ENCODE measurements at places on chromosomes 7 and 10.

- DNase-seq: no peak
Measured at GRCh38 chr7:121837462-121837861, 35.5 kb upstream of the PTPRZ1 start.

DNA sequence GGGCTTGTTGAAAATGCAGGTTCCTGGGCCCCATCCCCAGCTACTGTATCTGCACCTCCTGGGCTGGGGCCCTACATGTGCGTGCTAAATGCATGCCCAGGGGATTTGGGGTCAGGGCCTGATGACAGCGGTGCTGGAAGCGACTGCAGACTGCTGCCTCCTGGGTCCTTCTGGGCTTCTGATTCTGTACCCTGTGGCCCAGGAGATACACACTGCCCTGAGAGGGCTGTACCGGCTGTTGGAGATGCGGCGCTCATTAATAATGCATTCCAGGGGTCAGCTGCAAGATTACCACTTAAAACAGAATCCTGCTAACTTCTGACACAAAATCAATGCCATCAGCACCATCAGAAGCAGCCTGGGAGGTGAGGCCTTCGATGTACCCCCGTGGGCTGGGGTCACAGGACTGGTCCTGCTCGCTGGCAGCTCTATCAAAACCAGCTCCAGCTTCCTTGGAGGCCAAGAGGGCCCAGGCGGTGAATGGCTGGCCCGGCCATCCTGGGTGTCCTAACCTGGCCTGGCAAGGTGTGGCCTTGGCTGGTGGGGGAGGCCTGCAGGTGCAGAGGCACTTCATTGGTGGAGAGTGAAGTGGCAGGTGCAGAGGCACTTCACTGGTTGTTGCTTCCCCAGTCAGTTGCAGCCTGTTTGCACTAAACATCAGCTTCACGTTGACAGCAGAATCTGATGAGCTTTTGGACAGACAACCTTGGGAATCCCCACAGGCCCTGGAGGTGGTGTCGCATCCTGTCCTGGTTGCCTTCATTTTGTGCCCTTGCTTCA lies 79.2 kb downstream of the GLRX3 start:
- DNase-seq: no peak

DNA sequence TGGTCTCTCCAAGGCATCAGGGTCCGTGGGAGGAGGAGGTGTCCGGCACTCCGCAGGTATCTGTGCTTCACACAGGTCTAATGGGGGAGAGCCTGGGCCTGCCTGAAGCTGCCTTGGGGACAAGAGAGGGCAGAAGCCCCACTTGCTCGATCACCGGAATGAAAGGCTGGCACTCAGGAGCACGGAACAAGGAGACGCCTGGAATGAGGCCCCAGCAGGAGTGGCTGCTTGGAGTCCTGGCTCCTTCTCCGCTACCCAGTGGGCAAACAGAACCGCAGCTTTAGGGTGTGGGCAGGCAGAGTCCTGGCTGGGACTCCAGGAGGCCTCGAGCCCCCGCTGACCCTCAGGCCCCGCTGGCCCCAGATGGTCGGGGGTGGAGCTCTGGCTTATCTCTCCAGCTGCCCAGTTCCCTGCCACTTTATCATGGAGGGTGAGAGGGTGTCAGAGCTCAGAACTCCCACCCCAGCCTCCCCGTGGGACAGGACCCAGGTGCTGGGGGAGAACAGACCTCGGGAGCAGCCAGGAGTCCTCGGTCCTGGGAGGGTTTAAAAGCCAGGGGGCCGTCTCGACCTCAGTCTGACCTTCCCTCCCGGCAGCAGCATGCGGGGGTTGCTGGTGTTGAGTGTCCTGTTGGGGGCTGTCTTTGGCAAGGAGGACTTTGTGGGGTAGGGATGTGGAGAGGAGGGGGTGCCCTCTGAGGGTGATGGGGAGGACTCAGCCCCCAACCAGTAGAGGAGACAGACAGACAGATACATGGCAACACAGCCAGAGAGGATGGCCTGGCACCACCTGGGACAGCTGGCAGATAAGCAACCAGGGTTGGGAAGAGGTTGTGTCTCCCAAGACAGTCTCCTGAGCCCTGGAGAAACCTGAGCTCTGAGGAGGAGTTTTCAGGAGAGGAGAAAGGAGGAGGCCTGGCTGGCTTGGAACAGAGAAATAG lies at the start of gene CPA1:
CPA1 (plus strand) TSS at position 574 of the 940 bp plus-strand sequence; CDS start at position 601, 27 bp downstream.
- no peak for DNase-seq

GRCh38 chr10:47081264-47081663 lies 170.0 kb downstream of the PTPN20 start:
- no peak for DNase-seq

DNA sequence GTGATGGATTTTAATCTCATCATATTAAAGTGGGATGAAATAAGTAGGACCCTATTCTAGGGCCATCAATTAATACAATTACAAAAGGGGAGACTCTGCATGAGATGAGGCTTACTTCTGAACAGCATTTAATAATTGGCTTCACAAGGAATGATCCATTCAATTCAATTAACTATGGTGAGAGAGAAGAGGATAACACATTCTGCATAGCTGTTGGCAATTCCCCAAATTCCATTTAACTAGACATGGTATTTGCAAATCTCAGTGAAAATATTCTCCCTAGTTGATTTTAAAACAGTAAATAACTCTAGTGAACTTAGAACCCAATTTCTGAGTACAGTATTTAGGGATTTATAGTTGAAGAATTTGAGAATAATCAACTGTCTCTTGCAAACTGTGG lies 145.3 kb downstream of the NOC3L start:
- no peak for DNase-seq

Data from type B pancreatic cell (in vitro differentiated cells).